NCI-H510A (cell line): ENCODE measurements at places on chromosomes 5 and 9.

- no peak for DNase-seq
These were observed 154.8 kb upstream of the LHFPL2 start for GRCh38 chr5:78803353-78803752.

- DNase-seq: no peak
These were observed 406.4 kb upstream of the CLINT1 start for GRCh38 chr5:158265346-158265745.

DNA sequence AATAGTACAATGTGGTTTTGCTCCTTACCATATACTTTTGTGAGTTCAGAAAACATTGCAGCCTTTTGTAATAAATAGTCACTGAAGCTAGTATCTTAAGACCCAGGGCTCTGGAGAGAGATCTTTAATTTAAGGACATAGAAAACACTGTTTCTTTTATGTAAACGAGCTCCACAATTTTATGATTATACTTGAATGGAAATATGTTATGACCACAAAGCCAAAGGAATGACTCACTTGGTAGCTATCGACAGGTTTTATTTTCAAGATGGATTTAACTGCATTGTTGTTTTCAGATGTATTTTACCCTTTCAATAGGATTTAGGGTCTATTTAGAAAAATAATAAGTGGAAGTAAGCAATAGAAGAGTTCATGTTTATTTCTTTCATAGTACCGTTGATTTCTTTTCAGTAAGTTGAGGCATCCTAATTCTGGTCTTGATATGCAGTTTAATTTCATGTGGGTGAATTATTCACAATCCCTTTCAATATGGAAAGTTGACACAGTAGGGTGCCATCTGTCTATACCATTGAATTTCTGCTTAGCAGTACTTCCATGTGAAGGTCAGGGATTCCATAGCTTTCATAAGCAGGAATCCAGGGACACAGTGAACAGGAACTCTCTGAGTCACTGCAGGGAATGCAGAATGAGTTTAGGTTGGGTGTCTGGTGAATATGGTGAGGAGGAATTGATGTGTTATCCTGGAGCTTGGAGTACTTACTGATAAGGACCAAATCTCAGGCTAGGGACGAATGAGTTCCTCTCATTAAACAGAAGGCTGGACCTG lies 157.6 kb downstream of the CD180 start:
- no peak for DNase-seq

- DNase-seq: peak; percentile 72
These were observed 618.3 kb downstream of the NR2F1-AS1 start for GRCh38 chr5:92962752-92963151.

DNA sequence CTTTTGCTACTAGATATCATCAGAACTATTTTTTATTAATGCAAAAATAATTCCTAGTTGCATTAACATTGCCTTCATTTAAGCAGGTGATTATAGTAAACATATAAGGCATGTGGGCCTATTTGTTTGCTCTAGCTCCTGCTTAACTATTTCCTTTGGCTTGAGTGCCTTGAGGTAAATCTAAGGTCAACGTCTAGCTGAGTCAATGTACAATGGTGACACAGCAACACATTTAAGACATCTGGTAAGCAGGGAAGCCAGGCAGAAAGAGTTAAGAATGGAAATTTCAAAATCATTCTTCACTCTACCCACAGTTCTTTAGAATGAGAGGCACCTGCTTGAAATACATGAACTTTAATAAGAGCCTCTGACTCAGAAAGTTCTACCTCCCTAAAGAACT lies 111.9 kb upstream of the FST start:
- no peak for DNase-seq

- DNase-seq: no peak
These were observed 172.3 kb downstream of the ATP10B start for GRCh38 chr5:160679567-160680309.
